Activated naive CD4-positive, alpha-beta T cell (primary cell): ENCODE measurements at places on chromosomes 6 and 20.

GRCh38 chr20:60480950-60481742 lies 522.9 kb downstream of the CDH26 start:
- no peak for DNase-seq

DNA sequence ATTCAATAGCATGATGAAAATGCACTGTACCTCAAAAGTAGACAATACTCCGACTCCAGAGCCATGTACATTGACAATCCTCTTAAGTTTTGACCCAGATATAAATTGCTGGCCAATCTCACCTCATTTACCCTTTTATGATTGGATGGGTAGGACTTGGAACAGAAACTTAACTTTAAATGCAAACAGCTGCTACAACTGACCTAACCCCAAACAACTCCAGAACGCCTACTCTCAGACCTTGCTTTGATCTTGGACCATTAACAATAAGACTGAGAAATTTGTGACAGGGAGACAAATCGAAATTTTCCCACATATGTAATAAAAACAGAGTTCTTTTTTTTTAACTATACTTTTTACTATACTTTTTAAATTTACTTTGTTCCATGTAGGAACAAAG lies 200.5 kb upstream of the MCHR2 start:
- DNase-seq, result no peak

DNA sequence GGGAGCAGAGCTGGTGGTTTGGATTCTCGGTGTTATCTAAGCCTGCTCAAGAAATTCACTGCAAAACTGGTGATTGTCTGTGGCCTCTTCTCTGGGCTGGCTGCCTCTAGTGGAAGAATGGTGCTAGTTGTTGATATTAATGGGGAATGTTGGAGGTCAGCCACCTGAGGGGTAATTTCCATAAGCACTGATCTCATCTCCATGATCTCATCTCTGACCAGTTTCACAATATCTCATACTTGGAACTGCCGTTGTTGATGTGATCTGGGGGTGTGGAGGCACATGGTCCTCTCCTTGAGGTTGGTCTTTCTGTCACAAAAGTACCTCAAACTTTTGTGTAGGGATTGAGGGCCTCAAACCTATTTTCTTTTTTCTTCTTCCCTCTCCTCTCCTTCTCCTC lies 102.6 kb downstream of the CD109 start:
- no peak for DNase-seq

DNA sequence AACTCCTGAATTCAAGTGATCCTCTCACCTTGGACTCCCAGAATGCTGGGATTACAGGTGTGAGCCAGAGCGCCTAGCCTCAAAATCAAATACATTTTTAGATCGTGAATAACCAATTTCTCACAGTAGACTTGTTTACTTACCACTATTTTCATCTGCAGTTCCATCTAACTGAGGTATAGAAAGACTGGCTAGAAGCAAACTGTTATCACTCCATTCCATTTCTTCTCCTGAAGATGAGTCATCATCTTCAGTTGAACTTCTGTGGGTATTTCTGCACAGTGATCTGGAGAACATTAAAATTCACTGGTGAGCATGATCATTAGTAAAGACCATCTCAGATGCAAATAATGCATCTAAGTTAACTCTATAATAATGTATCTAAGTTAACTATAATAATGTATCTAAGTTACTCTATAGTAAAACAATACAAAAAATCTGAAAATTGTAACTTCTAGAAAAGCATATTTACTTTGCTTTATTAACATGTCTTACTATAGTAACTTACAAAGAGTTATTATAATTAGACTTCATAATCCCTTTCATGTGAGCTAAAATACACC lies 105.4 kb downstream of the REV3L start:
- no peak for DNase-seq

DNA sequence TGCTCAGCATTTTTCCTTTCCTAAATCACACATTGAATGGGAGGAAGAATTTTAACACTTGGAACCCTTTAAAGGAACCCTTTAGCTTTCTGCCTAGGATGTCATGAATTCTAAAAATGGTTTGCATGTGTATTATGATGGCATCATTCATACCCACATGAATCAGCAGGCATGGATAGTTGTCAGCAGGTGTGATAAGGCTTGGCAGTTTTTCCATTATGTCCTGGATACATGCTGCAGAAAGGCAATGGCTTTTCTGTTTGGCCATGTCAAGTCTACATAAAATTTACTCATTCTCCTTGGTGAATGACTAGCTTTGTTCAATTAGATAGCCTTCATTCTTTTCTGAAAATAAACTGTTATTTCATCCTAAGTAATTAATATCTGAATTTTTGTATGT lies 353.7 kb downstream of the GRIK2 start:
- DNase-seq, result no peak
